NCI-H1048 (cell line): ENCODE measurements at places on chromosomes 5 and 9.

DNA sequence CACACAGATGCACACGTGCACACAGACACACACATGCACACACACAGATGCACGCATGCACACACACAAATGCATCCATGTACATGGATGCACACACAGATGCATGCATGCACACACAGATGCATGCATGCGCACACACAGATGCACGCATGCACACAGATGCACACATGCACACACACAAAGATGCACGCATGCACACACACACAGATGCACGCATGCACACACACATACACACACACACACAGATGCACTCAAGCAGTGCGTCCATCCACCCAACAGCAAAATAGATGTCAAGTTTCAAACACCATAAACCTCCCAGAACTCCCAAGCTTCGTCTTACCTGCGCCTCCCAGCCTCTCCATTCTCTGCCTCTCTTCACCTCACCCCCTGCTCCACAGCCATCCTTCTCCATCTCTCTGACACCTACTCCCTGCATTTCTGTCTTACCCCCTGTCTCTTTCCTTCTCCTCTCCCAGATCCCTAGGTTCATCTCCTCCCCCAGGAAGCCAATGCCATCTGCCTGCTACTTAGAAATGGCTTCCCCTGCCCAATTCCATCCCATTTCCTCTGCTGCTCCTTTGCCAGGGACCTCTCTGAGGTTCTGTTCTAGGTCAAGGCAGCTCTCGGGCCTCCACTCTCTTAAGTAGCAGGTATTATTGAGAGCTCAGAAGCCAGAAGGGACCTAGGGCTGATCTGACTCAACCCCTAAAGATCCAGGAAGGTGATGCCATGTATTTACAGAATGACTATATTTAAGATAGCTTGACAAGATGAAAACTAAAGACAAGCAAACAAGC is 297.2 kb downstream of the MED10 start:
- no peak for DNase-seq

DNA sequence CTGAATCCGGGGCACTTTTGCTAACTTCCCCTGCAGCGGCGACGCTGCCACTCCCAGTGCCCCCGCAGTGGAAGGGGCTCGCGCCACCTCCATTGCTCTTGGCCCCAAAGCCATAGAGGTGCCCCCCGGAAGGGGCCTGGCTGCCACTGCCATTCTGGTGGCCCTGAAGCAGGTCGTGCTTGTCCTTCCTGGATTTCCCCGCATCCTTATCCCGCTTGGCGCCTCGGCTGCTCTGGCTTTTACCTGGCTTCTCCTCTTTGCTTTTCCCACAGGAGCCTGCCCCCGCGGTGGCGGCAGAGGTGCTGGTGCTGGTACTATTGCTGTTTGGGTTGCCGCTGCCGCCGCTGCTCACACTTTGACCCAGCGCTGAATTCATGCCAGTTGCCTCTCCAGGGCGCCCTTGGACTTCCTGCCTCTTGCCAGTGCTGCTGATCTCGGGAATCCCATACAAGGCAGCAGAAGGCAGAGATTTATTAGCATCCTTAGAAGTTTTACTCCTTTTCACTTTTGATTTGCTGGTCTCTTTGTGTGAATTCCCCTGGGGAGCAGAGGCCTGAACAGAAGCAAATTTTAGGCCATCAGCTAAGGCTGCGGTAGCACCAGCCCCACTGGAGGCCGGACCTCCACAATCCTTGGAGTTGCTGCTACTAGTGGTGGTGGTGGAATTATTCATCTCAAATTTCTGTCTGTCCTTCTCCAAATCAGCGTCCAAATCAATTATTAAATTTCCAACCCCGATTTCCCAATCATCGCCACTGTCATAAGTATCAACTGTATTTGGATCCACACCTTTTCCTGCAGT is 2.1 kb downstream of the ZNF608 start:
- DNase-seq: no peak

GRCh38 chr5:155275222-155275621 is 261.7 kb downstream of the KIF4B start:
- DNase-seq: no peak

- DNase-seq: no peak
These were observed 580.2 kb downstream of the EFNA5 start for GRCh38 chr5:107090506-107090905.

- no peak for DNase-seq
These were observed 101.9 kb downstream of the SLC28A3 start for GRCh38 chr9:84238652-84239051.

DNA sequence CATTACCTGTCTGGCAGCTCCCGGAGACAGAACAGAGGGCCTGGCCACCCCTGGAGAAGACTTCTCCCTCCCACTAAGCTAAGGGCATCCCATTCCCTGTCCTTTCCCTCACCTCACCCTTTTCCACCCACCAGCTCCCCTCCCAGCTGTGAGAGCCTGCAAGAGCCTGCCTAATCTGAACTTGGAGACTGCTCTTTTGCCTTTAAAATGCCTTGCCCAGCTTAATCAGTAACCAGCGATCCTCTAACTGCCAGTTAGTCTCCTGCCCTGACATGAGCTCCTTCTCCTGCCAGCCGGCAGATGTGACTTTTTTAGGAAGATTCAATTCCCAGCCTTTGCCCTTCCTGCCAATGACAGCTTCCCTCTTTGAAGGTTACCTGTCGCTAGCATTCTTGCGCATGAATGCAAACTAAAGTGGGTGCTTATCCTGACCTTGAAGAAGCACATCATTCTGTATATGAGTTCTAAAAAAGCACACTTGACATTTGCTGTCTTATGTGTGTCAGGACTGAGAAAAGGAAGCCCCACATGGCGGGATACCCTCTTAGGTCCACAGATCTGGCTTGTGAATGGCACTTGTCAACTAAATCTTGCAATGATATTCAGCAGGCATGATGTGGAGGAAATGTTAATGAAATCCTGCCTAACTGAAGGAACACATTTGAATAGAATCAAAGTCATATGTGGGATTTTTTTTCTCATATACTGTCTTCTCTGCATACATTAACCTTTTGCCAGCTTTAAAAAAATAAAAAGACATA is 411.2 kb upstream of the SLC30A5 start:
- DNase-seq: no peak

DNA sequence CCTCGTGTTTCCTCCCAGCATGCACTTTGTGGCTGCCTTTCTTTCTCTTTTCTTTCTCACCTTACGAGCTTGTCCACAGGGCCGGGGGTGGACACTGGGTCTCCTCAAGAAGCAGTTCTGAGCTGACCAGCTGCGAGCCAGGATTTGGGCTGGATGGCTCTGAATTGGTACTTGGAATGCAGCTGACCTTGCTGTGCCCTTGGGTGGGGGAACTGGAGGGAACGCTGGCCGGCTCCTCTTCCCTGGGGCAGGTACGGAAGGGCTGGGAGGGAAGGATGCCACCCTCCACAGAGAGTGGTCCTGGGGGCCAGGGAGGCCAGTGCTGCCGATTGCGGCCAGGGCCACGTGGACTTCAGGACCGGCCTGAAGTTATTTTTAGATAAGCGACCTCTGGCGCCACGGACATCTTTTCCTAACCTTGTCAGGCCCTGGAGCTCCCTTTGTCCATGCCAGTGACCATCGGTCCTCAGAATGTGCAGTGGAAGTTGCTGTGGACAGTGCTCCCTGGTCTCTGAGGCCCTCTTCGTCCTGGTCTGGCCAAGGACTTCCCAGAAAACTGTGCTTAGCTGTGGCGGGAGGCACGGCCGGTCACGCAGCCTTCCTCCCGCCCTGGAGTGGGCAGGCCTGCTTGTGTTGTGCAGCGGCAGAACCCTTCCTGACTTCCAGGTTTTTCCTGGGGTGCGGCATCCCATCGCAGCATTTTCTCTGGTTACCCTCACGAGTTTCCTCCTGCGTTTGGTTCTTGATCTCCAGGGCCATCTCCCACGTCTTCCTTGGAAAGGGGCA is 13.5 kb upstream of the AHRR start:
- DNase-seq: no peak

GRCh38 chr9:30995956-30996738 is 1388.3 kb upstream of the ACO1 start:
- no peak for DNase-seq

DNA sequence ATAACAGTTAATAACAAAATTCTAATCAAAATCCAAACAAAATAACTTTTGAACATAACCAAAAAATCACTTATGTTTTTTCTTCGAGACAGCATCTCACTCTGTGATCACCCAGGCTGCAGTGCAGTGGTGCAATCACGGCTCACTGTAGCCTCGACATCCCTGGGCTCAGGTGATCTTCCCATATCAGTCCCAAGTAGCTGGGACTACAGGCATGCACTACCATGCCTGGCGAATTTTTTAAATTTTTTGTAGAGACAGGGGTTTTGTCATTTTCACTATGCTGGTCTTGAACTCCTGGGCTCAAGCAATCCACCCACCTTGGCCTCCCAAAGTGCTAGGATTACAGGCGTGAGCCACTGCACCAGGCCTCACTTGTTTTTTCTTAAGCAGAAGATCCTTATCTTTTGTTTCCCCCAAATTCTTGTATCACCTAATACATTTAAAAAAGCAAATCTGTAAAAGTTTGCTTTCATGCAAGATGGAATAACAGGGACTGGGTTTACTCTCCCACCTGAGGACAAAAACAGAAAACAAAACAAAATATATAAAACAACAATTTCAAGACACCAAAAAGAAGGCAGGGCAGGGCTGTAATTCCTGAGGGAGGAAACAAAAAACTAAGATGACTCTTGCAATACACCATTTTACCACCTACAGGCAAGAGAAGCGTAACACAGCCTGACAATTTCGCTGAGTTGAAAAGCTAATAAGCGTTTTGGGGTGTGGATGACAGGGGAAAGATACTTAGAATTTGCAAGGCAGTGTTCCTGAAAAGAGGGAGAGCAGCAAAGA is 71.4 kb downstream of the RAPGEF6 start:
- no peak for DNase-seq

DNA sequence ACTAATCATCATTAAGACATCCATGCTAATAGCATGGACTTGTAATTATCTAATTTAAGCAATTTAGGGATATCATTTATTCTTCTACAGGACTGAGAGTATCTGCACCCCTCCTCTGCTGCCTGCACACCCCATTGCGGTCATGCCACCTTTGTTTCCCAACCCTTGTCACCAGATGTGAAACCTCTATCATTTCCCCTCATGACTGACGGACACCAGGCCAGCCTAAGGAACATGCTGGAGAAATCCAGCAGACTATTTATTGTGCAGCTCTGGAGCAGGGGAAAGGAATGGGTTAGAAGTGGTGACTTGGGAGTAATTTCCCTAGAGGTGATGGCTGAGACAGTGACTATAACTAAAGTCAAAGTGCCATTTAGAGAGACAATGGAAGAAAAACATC is 40.7 kb downstream of the UGCG start:
- no peak for DNase-seq

DNA sequence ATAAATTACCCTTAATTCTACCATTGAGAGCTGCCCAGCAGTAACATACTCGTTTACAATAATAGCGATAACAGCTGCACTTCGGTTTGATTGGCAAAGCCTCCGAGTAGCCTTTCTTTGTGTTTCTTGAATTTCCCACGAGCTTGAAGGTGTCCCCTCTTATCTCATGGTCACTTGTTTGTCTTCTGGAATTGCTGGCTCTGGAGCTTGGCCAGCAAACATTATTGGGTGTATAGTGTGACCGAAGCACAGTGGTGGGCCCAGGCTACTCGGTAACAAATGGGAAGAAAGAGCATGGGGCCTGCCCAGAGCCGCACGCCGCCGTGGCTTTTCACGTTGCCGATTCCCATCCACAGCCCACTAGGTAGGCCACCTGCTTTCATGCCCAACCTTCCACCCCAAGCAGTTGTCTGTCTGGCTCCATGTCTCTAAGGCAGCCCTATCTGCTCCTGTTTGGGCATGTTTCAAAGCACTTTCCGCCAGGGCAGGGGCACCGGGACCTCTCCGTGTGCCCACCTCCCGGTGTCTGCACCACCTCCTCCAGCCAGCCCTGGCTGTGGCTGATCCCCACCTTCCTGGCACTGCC is 8.7 kb downstream of the STKLD1 start:
- no peak for DNase-seq

DNA sequence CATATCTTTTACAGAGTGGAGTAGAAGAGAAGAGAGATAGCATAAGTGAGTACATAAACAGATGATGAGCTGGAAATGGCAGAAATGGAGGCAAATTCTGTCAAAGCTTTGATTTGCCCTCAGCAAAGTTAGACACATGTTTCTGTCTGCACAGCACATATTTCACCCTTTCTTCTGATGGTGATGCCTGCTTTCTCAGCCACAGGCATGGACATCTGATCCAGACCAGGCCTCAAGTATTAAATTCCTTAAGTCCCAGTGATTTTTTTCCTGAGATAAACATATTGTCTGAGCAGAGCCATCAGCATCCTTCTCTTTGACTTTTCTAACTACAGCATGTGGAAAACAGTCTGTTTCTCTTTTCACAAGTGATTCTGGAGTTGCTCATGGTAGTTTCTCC is 409.8 kb downstream of the MAN2A1 start:
- no peak for DNase-seq

GRCh38 chr5:65065001-65065511 is 296.3 kb downstream of the CWC27 start:
- DNase-seq: no peak

DNA sequence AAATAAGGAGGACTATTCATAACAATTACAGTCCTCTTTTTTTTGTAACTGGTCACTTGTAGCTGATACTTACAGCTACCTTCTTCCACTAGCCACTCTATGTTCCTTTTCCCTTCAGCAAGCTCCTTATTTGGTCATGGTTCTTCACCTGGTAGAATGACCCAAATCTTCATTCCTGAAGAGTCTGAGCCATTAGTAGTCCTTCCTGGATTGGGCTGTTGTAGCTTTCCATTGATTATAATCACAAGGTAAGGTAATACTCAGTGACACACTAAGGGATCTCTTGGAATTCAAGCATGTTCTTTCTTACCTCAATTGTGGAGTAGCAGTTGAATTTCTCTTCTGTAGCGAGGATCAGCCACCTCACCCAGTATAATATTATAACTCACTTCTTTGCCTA is 25.5 kb upstream of the ITGA2 start:
- no peak for DNase-seq

GRCh38 chr9:132881826-132882225 is 3.1 kb downstream of the SPACA9 start:
- no peak for DNase-seq

- no peak for DNase-seq
These were observed 4.9 kb upstream of the SCGB3A1 start for GRCh38 chr5:180596115-180596667.

DNA sequence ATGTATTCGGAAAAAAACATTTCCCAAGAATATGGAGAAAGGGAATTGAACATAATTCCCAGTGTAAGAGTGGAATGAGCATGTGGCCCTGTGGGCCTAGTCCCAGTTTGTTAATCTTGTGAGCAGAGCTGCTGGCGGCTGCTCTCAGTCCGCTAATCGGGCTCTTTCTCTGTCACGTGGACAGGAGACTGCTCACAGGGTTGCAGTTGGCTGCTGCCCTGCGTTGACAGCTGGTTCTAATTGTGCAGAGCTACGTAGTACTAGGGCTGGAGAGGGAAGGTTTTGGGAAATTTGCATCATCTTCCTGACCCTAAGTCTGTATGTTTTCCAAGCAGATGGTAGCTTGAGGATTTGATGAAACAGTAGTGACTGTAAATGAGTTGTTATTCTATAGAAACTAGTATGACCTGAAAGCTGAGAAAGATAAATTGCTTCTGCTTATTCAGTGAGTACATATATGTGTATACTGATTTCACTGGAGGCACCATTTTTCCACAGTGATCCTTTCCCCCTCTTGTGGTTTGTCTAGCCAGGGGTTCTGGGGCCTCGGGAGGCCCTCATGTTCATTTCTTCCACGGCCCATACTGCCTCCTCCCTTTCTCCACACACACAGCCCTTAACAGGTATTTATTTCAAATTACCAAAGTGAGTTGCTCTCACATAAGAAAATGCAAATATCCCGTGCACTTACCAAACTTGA is 100.6 kb downstream of the ANGPTL2 start:
- DNase-seq: no peak
